PC-3 (cell line): ENCODE measurements at places on chromosomes 6 and 20. TPM values are rescaled to one million over a fixed set of nuclear protein-coding genes. Genes with fewer than 3 reads are reported as not detected.

DNA sequence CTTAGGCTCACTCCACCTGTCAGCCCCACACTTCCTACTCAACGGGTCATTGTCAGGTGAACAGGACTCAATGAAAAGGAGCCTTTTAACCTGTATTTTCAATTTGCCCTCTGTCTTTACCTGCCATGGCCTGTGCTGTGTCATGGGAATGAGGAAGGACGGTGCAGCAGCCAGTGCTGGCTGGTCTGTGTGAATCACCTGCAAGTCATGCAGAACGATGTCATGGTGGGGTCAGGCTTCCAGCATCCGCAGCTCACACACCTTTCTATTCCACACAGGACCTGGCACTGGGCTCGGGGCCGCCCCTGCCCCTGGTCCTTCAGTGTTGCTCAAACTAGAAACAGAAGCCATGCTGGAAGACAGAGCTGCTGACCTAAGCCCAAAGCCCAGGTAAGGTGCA, 188.7 kb upstream of the GMDS start:
- H3K4me1 ChIP-seq, result peaks cover 37% of the 10 kb centered on the region
- DNase-seq, result peak; percentile 90
- no peaks in the 10 kb centered on the region for H3K36me3 ChIP-seq
- no peaks in the 10 kb centered on the region for H3K27me3 ChIP-seq

- H3K27ac ChIP-seq, result no peak overlapping the region
- H3K4me1 ChIP-seq, result no peaks in the 10 kb centered on the region
- peaks cover 32% of the 10 kb centered on the region for H3K27me3 ChIP-seq
- no peak for DNase-seq
Observed at GRCh38 chr6:168507730-168508129, 66.7 kb downstream of the SMOC2 start.

Gene THEMIS
- not detected in 2 replicates for total RNA-seq

DNA sequence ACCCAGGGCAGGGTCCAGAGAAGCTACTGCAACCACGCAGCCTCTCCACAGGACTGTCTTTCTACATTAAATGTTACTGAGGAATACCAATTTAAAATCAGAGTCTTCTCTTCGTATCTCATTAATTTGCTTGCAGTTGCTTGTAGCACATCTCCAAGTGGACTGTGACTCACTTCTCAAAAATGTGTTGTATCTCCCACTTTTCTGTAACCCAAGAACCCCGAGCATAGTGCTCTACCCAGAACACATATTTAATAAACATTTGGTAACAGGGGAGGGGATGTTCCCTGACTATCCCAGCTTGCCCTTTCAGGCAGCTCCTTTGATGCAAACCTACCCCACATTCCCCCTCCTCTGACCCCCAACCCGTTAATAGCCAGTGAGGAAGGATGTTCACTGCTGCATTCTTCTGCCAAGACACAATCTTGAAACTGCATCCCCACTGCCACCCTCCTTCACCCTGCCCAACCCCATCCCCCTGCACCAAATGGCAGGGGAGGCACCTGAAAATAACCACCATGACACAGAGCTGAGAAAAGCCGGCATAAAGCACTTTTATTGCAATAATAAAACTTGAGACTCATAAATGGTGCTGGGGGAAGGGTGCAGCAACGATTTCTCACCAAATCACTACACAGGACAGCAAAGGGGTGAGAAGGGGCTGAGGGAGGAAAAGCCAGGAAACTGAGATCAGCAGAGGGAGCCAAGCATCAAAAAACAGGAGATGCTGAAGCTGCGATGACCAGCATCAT, 24.2 kb downstream of the FKBP1A start:
- peaks cover 44% of the 10 kb centered on the region for H3K4me1 ChIP-seq
- no peak overlapping the region for H3K27ac ChIP-seq
- peak; percentile 55 for DNase-seq
- no peak overlapping the region for H3K4me3 ChIP-seq

Gene ENPP1
- 4.4 and 5.1 TPM in 2 replicates for total RNA-seq

GRCh38 chr20:3871550-3872265, 17.5 kb upstream of the PANK2 start:
- no peak overlapping the region for H3K4me3 ChIP-seq
- H3K4me1 ChIP-seq, result no peaks in the 10 kb centered on the region
- peaks cover 36% of the 10 kb centered on the region for H3K36me3 ChIP-seq
- no peaks in the 10 kb centered on the region for H3K27me3 ChIP-seq
- H3K27ac ChIP-seq, result no peak overlapping the region
- peak; percentile 35 for DNase-seq

Gene KIAA0408
- 0.04 TPM in 1 of 2 replicates, not detected in the other for total RNA-seq

Gene CTAGE9
- total RNA-seq, result not detected in 2 replicates

DNA sequence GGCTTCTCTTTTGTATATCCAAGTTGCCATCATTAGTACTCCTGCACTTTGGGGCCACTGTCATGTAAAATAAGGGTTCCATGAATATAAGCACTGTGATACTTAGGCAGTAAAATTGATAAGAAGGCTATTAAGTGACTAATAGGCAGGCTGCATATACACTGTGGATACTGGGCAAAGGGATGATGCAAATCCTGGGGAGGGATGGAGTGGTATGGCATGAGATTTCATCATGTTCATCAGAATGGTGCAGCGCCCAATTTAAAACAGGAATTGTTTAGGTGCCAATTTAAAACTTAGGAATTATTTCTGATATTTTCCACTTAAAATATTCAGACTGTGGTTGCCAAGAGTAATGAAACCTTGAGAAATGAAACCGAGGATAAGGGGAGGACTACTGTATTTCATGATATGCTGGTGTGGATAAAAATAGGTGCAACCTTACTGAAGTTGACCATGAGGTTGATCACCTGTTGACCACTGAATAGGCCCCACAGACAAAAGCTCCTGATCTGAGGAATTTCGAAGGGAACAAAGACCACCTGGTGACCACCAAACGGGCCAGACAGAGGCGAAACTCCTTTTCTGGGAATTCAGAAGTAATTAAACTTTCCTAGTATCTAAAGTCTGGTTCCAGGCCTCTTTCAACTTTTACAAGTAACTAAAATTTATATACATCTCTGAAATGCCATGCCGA, 4.9 kb upstream of the TRIM39 start:
- H3K27ac ChIP-seq, result peak overlapping the region; percentile 71
- peaks cover 12% of the 10 kb centered on the region for H3K36me3 ChIP-seq

DNA sequence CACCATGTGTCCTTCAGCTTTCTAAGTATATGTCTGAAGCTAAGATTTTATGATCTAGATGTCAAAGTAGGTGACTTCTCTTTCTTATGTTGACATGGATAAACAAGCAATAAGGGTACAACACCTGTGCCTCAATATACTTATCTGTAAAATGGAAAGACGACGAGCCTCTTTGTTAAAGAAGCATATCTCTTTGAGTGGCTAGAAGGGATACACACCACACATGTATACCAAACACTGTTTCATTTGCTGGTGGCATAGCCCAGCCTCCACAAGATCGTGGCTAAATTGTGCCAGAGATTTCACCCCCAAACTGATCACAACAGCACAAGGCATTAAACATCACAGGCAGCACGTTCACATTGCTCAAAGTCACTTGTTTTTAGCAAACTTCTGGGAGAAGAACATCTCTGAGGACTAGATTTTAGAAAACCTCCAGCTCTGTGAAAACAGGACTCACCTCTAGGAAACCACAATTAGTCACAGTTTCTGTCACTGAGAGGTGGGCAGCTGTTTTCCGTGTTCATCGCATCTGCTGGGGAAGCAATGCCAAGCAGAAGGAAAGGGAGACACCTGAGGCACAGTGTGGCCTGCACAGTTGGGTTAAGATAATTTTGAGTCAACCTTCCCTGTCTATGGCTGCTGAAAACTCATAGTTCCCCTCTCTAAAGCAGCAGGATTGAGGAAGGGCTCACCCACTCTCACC, 263.0 kb upstream of the PLCB4 start:
- H3K36me3 ChIP-seq, result no peaks in the 10 kb centered on the region
- peaks cover 4% of the 10 kb centered on the region; the same call in 1 of the 2 replicates for H3K4me1 ChIP-seq
- no peak overlapping the region for H3K27ac ChIP-seq
- DNase-seq, result peak; percentile 44
- no peaks in the 10 kb centered on the region for H3K27me3 ChIP-seq
- no peak overlapping the region for H3K4me3 ChIP-seq

Gene GRM1
- 0.11 TPM in 1 of 2 replicates, not detected in the other for total RNA-seq

DNA sequence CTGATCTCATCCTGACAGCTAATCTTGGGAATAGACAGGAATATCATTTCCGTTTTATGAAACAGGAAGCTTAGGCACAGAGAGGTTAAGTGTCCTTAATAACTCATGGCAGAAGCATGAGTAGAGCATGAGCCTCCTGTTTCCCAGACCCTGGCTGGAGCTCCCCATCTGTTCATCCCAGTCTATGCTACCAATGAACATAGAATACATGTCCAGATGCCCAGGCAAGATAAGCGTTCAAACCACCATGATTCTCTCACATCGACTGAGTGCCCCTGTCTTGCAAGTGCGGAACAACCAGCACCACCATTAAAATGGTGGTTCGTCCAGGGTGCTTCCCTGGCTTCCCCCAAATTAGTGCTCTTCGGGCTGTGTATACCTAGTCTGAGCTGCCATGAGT, 217.1 kb downstream of the FARS2 start:
- H3K27me3 ChIP-seq, result no peaks in the 10 kb centered on the region
- no peaks in the 10 kb centered on the region; the same call in 1 of the 2 replicates for H3K36me3 ChIP-seq
- H3K27ac ChIP-seq, result no peak overlapping the region
- no peaks in the 10 kb centered on the region for H3K4me1 ChIP-seq
- DNase-seq, result no peak
- H3K4me3 ChIP-seq, result no peak overlapping the region
